Placental epithelial cell (primary cell): ENCODE measurements at places on chromosomes 3 and 15. TPM values are rescaled to one million over a fixed set of nuclear protein-coding genes. Genes with fewer than 3 reads are reported as not detected.

Gene CRBN
- 60.1 and 72.6 TPM in 2 replicates for total RNA-seq

Gene NOX5
- 0.22 and 0.39 TPM in 2 replicates for total RNA-seq

Gene LRRN1
- 0.79 and 0.87 TPM in 2 replicates for total RNA-seq

Gene APBA2
- total RNA-seq = 0.22 and 0.39 TPM in 2 replicates
